Stimulated activated CD4-positive, alpha-beta T cell treated with anti-CD3 and anti-CD28 coated beads, Interleukin-4, amount 100 ng/mL, for 48 hours (primary cell): ENCODE measurements at places on chromosomes 1 and 21.
A peak's percentile ranks its signal among the peaks of the same experiment; 100 is the strongest.

GRCh38 chr21:46457801-46458314 lies 833 bp upstream of the DIP2A start:
- DNase-seq = peak; percentile 28

- DNase-seq = no peak
Observed at GRCh38 chr1:80919426-80919825, 881.3 kb upstream of the ADGRL2 start.

GRCh38 chr21:45333583-45334121 lies 46.0 kb upstream of the POFUT2 start:
- DNase-seq = no peak

- DNase-seq = no peak
Observed at GRCh38 chr1:207745285-207745684, 6.6 kb upstream of the CD46 start.

GRCh38 chr1:161398900-161399256 lies 31.2 kb upstream of the CFAP126 start:
- no peak for DNase-seq

DNA sequence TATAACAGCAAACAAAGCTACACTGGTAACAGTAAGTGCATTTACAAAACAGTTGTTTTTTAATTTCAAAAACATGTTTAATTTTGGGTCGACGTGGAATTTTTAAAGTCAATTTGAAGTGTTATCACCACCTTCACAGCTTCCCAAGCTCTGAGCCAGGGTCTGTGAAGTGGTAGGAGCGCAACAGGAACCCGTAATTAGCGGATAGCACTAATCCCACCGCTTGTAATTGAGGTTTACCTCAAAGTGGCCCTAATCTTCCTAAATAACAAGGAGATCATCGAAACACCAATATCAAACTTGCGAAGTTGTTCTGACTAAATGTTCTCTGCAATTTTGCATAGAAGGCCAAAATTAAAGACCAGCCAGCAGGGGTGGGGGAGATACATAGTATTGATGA lies 18.8 kb downstream of the LBR start:
- DNase-seq = no peak

DNA sequence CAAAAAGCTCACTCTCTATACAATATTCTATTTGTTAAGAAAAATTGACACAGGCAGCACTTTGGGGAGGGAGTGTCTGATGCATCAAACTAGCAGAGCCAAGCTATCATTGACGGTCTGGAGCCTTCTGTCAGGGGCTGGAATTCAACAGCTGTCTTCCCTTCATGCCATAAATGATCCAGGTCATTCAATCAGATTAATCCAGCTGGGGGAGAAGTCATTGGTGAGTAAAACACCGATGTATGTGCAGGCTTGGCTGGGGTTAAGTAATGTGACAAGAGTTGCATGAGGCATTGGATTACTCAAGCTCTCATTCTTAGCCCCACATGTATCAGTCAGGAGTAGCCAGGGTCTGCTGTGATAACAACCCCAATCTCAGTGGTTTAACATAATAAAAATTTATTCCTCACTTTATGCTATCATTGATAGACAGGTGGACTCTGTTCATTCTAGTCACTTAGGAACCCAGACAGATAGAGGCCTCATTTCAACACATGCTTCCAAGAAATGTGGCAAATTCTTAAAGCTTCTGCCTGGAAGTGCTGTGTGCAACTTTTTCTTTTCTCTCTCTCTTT lies 118.1 kb upstream of the GADD45A start:
- DNase-seq = no peak

DNA sequence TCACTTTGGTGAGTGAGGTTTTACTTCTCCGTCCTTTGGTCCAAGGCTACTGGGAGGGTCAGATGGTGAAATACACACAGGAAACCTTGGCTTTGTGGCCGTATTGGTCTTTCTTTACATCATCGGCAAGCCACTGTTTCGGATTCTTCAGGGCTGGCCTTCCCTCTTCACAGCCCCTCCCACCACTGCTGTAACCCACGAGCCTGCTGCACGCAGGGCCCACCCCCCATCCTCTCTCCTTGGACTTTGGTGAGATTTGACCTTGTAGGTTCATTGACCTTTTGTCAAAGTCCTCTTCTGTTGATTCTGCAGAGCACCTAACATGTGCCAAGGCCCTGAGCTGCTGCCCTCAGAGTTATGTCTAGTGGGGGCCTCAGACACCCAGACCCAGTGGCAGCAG lies 328.6 kb downstream of the CAMTA1 start:
- DNase-seq = no peak
